ENCODE measurements at places on chromosomes 2 and 18.
A peak's percentile ranks its signal among the peaks of the same experiment; 100 is the strongest.

DNA sequence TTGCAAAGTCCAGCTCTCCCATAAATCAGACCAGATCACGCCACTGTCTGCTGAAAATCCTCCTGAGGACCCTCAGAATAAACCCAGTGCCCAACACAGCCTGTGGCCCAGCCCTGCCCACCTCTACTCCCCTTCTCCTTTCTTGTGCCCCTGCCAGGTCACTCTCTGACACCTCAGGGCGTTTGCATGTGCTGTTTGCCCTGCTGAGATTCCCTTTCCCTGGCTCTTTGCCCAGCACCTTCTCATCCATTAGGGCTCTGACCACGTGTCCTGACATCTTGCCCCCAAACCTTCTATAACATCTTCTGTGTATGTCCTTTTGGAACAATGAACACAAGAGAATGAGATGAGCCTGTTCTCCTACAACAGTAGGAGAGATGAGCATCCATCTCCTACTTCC, 18.5 kb upstream of the NMUR1 start:
- DNase-seq: no peak

GRCh38 chr2:232094201-232094600, 132.7 kb downstream of the DIS3L2 start:
- no peak for DNase-seq

DNA sequence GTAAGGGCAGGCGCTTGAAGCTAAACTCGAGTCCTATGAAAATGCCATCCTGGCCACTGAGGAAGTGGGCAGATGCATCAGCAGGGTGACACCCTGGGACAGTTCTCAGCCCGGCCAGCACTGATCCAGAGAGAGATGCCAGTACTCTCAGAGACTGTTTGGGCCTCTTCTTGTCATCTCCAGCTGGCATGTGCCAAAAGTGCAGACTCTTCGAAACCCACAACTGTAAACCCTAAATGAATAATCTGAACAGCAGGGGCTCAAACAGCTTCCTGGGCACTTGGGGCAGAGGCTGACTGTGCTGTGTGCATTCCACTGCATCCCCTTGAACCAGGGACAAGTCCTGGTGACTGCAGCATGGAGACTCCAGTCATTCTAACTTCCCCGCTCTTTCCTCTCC, 204.2 kb upstream of the SMAD2 start:
- no peak for DNase-seq

- no peak for DNase-seq
These were observed 81.0 kb downstream of the SUMO1 start for GRCh38 chr2:202157211-202157990.

DNA sequence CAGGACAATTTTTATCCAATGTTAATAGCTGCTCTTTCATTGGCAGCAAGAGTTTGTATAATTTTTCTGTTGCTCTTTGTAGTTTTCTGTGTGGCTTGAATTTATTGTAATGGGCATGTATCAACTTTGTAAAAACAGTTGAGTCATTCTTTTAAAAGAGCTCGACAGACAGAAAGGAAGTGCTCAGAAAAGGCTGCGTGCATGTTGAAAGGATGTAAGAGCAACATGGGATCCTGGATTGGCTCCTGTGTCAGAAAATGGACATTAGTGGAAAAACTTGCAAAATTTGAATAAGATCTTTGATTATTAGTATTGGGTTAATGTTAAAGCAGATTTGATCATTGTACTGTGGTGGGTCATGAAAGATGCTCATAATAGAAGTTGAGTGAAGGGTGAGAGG, 93.3 kb upstream of the CDC42EP3 start:
- no peak for DNase-seq

- DNase-seq: no peak
These were observed 6.7 kb downstream of the DLX1 start for GRCh38 chr2:172091761-172092566.

- DNase-seq: no peak
These were observed 53.4 kb downstream of the ADI1 start for GRCh38 chr2:3465844-3466481.

- DNase-seq: peak; percentile 63
These were observed 144.3 kb downstream of the CCDC102B start for GRCh38 chr18:68942230-68942629.

DNA sequence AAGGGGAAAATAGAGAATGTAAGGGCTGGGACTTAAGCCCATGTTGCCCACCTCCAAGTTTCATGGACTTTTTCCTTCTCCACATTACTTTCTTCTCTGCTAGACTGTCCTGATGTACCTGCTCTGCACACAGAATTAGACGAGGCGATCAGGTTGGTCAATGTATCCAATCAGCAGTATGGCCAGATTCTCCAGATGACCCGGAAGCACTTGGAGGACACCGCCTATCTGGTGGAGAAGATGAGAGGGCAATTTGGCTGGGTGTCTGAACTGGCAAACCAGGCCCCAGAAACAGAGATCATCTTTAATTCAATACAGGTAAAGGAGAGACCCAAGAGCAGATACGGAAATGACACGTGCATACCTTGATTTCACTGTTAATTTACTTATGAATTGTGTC, 16.2 kb upstream of the TYMS start:
- DNase-seq: no peak

GRCh38 chr2:148614014-148614321, 30.6 kb upstream of the EPC2 start:
- peak; percentile 66 for DNase-seq

DNA sequence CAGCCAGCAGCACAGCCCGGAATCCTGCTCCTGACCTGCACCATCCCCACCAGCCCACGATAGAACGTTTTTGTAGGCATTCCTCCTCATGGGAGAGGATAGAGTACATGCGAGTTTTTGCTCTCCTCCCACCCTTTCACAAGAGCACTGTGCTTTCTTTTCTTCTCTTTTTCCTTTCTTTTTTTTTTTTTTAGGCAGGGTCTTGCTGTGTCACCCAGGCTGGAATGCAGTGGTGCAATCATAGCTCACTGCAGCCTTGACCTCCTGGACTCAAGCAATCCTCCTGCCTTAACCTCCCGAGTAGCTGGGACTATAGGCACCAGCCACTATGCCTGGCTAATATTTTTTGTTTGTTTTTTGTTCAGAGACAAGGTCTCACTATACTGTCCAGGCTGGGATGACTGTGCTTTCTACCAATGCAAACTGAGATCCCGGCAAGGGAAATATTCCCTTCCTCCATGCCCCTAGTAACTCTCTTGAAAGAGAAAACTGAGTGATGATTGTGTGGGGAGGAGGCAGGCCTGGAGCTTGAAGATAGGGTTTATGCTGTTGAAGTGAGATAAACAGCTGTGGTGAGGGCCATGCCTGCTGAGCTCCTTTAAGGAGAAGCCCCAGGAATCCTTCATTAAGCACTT, 82.6 kb upstream of the TXNDC2 start:
- DNase-seq: no peak

- no peak for DNase-seq
These were observed 558.2 kb upstream of the TNP1 start for GRCh38 chr2:217418090-217418489.

DNA sequence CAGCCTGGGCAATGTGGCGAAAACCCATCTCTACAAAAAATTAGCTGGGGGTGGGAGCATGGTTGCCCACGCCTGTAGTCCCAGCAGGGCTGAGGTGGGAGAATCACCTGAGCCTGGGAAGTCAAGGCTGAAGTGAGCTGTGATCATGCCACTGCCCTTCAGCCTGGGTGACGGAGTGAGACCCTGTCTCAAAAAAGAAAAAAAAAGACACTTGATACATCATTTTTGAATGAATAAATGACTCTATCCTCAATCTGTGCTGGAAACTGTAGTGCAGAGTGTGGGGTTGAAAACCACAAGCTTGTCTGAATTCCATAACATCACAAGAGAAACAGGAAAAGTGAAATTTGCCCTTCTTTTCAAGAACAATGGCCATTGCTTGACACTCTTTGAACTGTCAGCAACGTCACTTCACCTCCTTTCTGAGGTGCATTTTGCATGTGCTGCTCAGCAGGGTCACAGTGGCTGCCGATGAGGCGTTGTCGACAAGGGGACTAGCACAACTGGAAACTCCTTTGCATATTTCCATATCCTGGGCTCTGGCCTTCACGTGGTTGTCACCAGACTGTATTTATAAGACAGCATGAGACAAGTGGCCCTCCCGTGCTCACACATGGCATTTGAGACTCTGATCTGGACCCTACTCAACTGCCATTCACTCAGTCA, 54.2 kb downstream of the DDX1 start:
- DNase-seq: no peak

- DNase-seq: no peak
These were observed 6.9 kb downstream of the NEU2 start for GRCh38 chr2:233039212-233039845.

- no peak for DNase-seq
These were observed 163.2 kb downstream of the MTX2 start for GRCh38 chr2:176432434-176432833.

DNA sequence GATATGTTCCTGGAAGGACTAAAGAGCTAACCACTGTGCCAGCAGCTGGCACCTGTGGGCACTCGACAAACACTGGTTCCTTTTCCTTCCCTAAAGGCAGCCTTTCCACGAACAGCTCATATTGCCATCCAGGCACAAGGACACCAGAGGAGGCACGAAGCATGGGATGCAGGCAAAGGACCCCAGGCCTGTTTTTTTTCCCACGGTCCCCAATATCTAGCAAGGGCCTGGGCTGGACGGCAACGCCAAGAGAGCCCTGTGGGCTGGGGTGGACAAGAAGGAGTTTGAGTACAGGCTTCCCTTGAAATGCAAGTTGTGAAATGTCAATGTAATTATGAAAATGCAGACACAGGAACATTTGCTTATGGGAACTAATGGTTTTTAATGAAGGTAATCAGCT, 135.9 kb downstream of the CYP26B1 start:
- peak; percentile 46 for DNase-seq

GRCh38 chr2:99571533-99571932, 81.7 kb upstream of the REV1 start:
- no peak for DNase-seq

- no peak for DNase-seq
These were observed 34.4 kb upstream of the RTN4 start for GRCh38 chr2:55084641-55085040.

- DNase-seq: no peak
These were observed 94.3 kb upstream of the FOSL2 start for GRCh38 chr2:28298406-28298805.

DNA sequence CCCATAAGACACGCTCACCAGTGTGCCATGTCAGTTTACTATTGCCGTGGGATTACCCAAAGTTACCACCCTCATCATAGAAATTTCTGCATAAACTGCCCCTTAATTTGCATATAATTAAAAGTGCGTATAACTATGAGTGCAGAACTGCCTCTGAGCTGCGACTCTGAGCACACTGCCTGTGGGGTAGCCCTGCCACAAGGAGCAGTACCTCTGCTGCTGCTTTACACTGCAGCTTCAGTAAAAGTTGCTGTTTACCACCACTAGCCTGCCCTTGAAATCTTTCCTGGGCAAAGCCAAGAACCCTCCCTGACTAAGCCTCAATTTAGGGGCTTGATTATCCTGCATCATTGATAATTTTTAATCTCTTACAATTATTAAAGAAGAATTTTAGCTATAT, 213.9 kb upstream of the MAP2 start:
- DNase-seq: no peak

DNA sequence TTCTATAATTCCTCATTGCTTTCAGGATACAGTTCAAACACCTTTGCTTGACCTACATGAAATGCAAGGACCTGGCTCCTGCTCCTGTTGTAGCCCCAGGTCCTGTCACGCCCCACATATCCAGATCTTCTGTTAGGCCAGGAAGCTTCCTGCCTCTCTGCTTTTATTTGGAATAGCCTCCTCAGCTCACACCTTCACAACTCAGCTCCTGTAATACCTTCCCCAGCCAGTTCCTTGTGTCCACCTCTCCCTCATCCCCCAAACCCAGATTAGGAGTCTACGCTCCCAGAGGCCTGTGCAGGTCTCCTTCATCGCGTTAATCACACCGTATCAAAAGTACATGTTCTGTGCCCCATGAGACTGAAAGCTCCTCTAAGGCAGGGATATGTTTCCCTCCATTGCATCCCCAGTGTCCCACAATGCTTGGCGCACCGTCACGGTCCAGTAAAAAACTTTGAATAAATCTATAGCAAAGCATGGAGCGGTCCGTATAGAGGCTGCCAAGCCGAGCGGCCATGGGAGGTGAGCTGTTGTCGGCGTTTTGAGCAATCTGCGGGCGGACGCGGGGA, 371 bp downstream of the MDH1B start:
- no peak for DNase-seq

DNA sequence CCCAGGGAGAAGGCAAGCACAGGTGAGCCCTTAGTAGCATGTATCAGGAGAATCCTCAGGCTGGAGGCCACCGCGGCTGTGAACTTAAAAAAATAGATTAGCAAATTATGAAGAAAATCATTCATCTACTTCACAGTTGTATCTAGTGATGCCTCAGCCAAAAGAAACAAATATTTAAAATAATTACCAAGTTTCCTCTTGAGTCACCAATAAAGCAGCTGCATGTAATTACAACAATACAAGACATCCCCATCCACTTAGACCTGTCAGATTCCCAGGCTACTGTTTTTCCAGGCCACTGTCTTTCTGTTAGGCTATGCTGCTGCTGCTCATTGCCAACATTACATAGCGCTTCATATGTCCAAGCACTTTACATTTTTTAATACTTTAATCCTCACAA, 54.6 kb upstream of the PHLPP1 start:
- DNase-seq: no peak

GRCh38 chr2:241255542-241256167, 59.8 kb downstream of the HDLBP start:
- no peak for DNase-seq

- DNase-seq: no peak
These were observed 1.2 kb downstream of the TGOLN2 start for GRCh38 chr2:85326406-85327159.

GRCh38 chr18:36465970-36466369, 168.5 kb downstream of the FHOD3 start:
- DNase-seq: peak; percentile 21

DNA sequence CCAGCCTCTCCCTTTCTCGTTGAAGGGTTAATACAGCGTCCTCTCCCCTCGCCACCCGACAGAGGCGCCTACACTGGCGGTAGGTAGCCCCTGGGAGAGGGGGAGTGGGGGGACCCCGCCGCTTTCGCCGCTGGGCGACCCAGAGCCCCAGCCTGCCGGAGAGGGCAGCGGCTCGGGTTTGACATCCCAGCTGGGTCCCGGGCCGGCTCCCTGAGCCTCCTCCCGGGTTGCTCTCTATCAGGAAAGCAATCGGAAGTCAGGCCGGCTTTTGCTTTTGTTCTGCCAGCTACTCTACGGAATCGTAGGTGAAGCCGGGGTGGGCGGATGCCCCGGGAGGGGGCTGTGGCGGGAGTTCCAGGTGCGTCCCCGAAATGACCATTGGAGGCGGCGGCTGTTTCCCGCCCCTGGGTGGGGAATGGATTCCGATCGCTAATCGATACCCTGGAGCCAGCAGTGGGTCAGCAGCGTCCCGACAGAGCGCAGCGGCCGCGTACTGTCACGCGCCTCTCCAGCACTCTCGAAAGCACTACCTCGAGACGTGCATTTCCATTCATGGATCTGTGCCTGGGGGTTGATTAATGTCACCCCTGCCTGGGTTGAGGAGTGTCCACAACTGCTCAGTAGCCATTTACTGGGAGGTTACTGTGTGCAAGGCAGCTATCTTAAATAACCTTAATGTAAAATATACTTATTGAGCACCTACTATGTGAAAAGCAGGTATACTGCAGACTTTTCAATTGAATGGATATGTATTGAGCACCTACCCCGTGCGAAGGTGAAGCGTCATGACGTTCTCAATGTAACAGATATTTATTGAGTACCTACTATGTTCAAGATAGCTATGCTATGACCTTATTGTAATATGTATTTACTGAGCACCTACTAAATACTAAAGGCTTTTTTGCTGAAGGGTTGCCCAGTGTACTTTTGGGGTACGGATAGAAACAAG, 1.1 kb downstream of the MAPK4 start:
- peak; percentile 66 for DNase-seq
